ENCODE measurements at places on chromosomes 12 and 14.

DNA sequence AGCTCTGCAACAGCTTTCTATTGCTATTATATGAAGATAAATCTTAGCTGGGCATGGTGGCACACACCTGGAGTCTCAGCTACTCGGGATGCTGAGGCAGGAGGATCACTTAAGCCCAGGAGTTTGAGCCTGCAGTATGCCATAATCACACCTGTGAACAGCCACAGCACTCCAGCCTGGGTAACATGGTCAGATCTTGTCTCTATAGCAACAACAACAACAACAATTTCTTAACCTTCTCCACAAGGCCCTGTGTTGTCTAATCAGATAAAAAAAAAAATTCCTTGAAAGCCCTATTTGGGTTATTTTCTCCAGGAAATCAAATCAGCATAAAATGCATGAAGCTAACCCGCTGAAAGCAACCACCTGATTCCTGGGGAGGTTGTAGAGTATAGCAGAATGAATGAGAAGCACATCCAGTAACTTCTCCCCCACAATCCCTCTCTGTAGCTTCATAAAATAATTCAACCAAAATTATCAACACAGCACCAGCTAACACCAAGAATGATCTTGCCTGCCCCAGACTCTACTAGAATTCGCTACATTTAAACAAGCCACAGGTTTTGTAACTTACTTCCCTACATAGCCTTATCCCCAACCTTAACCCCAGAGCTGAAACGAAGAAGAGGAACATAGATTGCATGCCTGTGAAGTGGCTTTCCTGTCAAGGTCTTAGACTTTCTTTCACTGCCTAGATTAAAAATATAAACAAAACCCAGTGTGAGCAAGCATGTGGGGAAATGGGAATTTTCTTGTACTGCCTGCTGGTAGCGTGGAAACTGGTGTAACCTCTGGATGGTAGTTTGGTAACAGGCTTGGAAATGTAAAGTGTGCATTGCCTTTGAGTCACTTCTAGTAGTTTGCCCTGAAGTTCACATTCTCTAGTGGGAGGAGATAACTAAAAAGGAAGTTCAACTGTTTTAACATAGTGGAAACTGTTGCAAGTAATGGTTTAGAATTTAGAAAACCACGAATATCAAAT lies 6.0 kb upstream of the STK38L start:
- DNase-seq, result no peak

DNA sequence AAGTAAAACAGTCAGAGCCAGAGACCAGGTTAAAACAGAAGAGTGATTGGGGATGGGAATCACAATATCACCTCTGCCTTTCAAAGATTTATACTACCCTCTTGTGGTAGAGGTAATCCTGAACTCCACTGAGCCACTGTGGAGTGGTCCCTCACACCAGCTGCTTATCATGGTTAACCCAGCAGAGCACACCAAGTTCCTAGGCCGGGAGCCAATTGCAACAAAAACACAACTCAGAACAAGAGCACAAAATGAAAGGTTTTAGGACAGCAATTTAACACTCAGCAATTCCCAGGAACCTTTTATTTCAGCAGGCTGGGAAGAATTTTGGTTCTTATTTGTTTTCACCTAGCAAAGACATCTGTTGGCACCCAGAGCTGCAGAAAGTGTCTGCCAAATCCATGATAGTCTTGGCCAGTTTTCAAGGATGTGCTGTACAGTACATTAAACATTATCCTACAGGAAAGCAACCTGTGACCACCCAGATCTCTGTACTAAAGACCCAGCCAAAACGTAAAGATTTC lies 220.5 kb upstream of the ATXN7L3B start:
- peak; percentile 40 for DNase-seq

GRCh38 chr12:56338308-56339157 lies at the start of gene IL23A:
Gene IL23A (plus strand): TSS chr12:56338884. CDS start chr12:56339045, 161 bp downstream.
- peak; percentile 31 for DNase-seq

GRCh38 chr14:99039331-99040041 lies 232.5 kb downstream of the BCL11B start:
- no peak for DNase-seq

DNA sequence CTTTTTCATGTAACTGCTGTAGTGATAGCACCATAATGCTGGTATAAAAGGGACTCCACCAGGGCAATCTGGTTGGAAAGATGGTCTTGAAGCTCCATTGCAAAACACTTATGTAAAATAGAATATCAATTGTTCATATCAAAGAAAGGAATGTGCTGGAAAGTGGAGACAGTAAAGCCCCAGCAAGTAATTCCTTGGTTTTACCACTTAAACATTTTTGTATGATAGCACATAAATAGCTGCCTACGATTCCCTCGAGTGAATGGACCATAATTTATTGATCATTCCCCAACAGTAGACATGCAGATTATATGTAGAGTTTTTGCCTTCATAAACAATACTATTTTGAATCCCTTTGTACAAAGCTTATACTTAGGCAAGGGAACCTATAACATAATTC lies 275.4 kb downstream of the PAWR start:
- DNase-seq, result no peak

DNA sequence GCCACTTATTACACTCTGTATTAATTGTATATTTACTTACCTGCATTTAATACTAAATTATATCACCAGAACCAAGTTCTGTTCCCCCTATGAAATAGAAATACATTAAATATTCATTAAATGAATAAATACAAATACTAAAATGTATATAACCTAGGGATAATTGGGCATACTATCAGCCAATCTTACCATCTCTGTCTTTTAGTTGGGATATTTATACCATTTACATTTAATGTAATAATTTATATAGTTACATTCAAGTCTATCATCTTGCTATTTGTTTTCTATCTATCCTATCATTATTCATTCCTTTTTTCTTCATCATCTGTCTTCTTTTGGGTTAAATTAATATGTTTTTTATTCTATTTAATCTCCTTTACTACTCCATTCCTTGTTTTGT lies 4.1 kb upstream of the ADAMTS20 start:
- DNase-seq, result no peak

DNA sequence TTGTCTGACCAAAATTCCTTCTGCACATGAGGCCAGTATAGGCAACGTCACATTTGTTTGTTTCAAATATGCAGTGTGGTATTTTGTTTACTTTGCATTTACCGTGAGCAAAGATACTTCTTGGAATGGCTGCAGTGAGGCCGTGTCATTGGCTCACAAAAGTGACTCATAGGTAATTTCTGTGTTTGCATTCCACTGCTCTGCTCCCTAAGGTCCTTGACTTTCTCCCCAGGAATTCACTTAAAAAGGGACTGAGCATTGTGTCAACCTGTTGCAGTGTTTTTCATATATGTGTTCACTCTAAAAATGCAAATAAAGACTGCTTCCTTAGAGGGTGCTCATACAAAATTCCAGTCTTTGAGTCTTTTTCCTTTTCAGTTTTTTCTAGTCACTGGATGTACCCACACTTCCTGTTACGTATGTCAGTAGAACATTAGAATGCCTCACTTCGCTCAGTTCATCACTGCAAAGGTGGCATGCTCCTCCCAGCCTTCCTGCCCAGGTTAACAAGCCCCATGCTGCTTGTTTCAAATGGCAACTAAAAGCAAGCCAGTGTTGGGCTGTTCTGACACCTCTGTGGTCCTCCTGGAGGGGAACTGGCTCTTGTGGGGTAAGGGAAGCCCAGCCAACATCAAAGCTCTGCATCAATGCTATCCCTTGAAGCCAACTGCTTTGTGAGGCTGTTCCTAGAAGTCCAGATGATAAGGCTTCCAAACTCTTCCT lies 9.1 kb downstream of the C12orf76 start:
- no peak for DNase-seq

GRCh38 chr14:97336179-97336578 lies 539.0 kb downstream of the VRK1 start:
- DNase-seq, result no peak

- no peak for DNase-seq
Observed at GRCh38 chr12:95100264-95101190, 27.1 kb upstream of the NR2C1 start.

GRCh38 chr12:47222520-47223030 lies 142.8 kb upstream of the AMIGO2 start:
- no peak for DNase-seq

- DNase-seq, result no peak
Observed at GRCh38 chr14:64663174-64663573, 41.0 kb upstream of the PLEKHG3 start.

All from NCI-H510A (cell line).